ENCODE measurements at places on chromosomes 7 and 10.

GRCh38 chr7:38905056-38905759, 3.8 kb downstream of the VPS41 start:
- no peak for DNase-seq

- peak; percentile 56 for DNase-seq
Observed at GRCh38 chr10:118792526-118792925, 37.8 kb upstream of the CACUL1 start.

- DNase-seq: no peak
Observed at GRCh38 chr7:1630700-1631336, 39.3 kb upstream of the ELFN1 start.

GRCh38 chr10:46091080-46091827, 45.2 kb upstream of the MSMB start:
- no peak for DNase-seq

DNA sequence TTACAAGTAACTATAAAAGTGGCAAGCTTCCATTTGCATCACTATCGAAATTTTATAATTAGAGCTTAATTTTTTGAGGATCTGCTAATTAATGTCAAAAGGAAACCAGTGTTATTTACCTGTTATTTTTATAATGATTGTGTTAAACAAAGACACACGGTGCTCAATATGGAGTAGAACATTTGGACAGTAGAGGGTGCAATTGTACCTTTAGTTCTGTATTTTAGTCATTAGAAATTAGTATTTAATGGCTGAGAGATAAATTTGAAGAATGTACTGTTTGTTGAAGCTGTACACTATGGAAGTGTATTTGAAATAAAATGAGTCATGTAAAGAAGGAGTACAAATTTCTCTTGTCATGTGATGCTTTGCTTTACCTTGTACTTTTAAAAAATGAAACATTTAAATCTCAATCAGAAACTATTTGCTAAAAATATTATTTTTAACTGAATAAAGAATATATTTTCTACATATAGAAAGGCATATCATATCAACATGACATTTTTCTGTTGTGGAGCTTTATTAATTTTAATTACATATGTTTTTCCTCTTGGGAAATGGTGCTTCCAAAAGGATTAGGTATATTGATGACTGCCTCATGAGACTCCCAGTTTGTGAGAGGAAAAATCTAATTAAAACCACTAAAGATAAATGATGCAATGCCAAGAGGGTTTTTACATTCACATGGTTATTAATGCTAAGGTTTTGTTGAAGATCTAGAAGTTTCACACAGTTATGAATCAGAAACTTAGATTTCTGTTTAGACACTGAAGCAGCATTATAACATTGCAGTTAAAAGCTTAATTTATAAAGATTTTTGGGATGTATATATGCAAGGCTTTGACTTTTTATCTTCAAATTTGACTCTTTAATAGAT, 10.4 kb upstream of the PRKG1 start:
- DNase-seq: no peak

DNA sequence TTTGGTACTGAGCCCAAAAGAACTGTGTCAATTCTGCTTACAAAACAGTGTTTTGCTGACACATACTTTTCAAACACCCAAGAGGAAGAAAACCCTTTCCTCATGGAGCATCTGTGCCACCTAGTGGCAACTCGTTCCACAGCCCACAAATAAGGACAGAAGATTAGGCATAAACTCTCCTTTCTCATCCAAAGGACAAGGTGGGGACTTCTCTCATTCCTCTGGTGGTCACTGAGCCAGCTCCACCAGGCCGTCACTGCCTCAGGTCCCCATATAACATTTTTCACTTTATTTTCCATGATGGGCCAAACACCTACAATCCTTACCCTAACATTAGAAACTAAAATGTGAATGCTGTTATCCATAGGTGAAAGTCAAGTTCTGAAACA, 76.9 kb downstream of the RNF216 start:
- DNase-seq: peak; percentile 69

- DNase-seq: no peak
Observed at GRCh38 chr10:96910488-96911395, 78.6 kb downstream of the LCOR start.

- no peak for DNase-seq
Observed at GRCh38 chr10:73609116-73609515, 18.0 kb upstream of the USP54 start.

DNA sequence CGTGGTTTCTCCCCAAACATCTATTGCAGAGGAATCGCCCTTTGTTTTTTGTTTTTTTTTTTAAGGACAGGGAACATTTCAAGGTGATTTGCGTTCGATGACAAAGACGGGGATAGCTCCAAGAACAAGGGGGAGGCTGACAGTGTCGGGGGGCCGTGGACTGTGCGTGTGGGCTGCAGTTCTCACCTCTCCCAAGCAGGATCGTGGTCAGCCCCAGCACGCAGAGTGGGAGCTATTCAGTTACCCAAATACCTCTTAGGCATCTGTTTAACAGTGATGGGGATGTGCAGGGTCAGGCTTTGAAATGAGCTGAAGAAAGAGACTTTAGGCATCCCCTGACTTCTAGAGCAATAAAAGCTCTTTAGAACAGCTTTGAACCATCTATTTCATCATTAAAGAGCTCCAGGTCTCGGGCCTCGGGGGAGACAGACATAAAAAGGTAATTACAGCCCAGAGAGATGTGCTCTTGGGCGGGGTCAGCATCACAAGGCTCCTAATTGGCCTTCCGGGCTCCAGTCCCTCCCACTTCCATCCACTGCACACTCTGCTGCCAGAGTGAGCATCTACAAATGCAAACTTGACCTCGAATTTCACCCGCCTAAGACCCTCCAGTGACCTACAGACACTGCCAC, 97.3 kb downstream of the MYL10 start:
- DNase-seq: no peak

- DNase-seq: no peak
Observed at GRCh38 chr10:61157182-61157581, 213.2 kb upstream of the RHOBTB1 start.

- peak; percentile 60 for DNase-seq
Observed at GRCh38 chr7:139645572-139646523, 122.4 kb downstream of the CLEC2L start.

- no peak for DNase-seq
Observed at GRCh38 chr10:103598654-103599115, 105.2 kb downstream of the NEURL1 start.

DNA sequence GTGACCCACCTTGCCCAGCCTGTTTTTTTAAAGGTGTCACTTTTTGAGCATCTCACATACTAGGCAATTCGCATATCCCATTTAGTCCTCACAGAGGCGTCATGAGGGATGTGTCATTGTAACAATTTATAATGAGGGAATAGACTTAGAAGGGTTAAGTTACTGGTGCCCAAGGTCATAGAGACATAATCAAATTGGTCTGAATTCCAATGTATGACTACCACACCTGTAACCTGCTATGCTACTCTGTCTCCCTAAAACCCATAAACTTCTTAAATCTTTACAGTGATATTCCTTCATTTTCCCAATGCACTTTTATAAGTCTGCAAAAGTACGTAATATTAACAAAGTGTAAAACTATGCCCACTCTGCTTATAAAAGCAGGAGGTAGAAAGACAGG, 7.1 kb downstream of the ZMYND11 start:
- no peak for DNase-seq
